Esophagus squamous epithelium (tissue), 5 donors: ENCODE measurements at places on chromosomes 16 and 17. TPM values are rescaled to one million over a fixed set of nuclear protein-coding genes. Genes with fewer than 3 reads are reported as not detected.
A peak's percentile ranks its signal among the peaks of the same experiment; 100 is the strongest.

CCDC102A gene
- 5.5 TPM for total RNA-seq

- DNase-seq, result no peak
Observed at GRCh38 chr17:82021900-82022309, 773 bp downstream of the CENPX start.

- no peak for DNase-seq
Observed at GRCh38 chr17:35542990-35543389, 5.5 kb upstream of the SLFN12L start.

DNA sequence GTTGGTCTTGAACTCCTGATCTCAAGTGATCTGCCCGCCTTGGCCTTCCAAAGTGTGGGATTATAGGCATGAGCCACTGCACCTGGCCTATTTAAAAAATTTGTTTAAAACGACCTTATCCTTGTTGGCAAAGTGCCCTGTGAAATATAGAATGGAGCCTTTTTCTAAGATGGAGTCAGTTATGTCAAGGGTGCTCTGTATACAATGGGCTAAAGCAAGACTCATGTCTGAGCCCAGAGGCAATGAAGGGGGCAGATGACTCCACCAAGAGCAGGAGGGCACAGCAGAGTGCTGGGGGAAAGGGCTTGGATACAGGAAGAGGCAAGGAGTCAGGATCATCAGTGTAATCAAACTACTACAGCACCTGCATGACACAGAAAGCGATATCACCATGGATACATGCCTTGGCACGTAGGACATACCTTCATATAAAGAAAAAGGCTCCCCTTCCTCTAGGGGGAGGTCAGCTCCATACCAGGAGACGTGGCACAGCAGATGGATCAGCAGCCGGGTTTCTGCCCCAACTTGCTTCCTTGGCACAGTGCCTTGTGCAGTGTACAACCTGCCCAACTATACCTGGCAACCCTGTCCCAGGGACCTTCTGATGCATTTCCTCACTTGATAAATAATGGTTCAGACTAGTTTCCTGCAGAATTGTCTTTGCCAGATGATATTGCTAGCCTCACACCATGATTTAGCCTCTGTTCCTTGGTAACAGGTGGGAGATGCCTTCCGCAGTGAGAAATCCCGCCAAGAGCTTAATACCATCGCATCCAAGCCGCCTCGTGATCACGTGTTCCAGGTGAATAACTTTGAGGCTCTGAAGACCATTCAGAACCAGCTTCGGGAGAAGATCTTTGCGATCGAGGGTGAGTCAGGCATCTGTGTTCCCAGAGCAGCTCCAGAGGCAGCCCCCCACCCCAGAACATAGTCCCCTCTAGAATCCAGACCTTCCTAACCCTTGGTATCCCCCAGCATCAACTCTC, 15.3 kb downstream of the ITGAM start:
- DNase-seq, result no peak

DNA sequence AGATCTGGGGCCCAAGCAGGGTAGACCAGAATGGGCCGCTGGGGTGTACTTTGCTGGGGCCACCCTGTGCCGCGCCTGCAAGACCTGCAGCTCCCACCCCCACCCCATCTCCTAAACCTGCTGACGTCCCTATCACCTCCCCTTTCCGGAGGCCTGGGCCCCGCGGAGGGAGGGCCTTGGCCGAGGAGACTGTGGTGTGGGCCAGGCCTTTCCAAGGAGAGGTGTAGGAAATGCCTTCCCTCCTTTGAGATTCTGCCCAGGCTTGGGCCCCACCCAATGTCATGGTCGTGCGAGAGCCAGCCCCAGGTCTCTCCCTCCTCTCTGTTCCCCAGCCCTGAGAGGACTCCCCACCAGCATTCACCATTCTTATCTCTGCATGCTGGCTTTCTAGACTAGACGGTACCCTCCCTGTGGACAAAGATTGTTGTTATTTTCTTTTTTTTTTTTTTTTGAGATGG, 3.9 kb upstream of the WFIKKN2 start:
- DNase-seq, result no peak

DNA sequence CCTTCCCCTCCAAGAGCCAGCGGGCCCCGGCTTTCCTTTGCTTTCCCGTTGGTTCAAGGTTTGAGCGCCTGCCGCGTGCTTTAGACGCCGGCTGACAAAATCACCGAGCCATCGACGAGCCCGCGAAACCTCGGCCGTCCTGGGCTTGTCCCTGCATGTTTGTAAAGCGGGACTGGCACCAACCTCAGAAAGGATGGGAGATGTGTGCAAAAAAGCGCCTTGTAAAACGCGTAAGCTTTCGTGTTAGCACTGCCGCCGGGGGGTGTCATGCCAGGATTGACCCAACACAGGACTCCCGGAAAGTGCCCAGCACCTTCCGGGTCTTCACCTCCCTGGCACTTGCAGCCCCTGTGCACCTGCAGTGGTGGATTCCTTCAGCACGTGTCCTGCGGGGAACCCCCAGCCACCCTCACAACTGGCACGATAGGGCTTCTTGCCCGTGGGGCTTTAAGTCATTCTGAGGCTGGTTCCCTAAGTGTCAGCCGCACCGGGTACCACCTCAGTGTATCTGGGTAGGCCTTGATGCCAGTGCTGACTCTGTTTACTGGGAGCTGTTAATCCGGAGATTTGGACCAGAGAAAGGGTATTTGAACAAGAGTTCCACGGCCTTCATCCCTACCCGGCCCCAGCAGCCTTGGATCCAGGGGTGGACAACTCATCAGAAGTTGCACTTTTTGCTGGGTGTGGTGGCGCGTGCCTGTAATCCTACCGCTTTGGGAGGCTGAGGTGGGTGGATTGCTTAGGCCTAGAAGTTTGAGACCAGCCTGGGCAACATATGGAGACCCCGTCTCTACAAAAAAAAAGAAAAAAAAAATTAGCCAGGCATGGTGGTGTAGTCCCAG, 817 bp downstream of the NDUFAF8 start:
- DNase-seq, result no peak

DNA sequence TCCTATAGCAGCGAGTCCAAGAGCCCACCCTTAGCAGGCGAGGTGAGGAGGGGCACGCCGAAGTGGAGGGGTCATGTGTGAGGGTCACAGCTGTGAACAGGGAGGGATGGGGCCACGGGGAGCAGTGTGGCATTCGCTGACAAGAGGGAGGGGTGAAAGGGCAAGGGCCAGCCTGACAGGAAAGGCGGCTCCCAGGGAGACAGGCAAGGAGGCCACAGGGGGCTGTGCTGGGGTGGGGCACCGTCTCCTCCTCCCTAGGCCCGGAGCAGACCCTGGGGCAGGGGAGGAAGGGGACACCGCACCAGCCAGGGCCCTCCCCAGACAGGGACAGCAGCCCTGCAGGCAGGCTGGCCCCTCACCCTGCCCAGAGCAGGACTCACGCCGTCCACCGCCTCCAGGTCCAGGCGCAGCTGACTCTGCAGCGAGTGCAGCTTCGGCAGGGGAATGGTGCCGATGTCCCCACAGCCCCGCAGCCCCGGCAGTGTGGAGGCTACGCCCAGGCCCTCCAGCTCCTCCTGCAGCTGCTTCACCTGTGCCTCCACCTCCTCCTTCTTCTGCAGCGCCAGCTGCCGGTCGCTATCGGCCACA, 15.1 kb downstream of the GNPTG start:
- no peak for DNase-seq

MYH2 gene
- not detected for total RNA-seq

DNA sequence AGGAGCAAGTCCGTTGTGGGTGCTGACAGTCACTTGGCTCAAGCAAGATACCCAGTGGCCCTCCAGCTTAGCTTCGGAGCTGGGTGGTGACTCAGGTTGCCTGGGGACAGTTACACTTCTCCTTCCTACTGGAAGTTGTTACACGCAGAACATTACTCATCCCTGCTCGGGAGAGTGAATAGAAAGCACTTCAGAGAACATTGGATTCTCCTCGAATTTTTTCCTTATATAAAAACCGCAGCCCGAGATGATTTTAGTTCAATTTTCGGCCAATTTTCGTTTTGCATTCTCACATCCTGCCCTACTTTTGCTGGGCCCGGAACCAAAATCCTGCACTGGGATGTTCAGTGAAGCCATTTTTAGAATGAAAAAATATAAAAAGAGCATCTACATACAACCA, 99.7 kb downstream of the ELAC2 start:
- no peak for DNase-seq

MEIOC gene
- under 0.01 TPM for total RNA-seq

GRCh38 chr16:12480286-12480685, 323.4 kb downstream of the CPPED1 start:
- DNase-seq, result no peak

C17orf100 gene
- total RNA-seq, result 1.5 TPM

COL1A1 gene
- 12.4 TPM for total RNA-seq

GRCh38 chr17:61487161-61487988, 35.2 kb downstream of the TBX4 start:
- no peak for DNase-seq

DNA sequence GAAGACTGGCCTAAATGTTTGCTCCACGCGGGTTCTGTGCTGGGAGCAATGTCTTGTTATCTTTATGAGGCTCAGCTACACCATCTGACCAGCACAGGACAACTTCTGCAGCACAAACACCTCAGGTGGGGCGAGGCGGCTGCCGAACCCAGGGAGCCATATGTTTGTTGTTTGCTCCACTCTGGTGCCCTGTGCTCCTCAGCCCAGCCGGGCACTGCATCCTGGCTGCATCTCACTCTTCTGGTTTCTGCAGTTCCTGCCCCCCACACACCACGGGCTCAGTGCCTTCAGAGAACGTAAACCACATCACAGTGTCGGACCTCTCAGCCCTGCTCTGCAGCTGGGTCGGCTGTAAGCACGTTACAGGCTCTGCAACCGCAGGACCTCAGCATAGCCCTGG, 32.4 kb downstream of the MXRA7 start:
- DNase-seq, result no peak

CASKIN1 gene
- not detected for total RNA-seq

HOXB6 gene
- total RNA-seq, result not detected

DNA sequence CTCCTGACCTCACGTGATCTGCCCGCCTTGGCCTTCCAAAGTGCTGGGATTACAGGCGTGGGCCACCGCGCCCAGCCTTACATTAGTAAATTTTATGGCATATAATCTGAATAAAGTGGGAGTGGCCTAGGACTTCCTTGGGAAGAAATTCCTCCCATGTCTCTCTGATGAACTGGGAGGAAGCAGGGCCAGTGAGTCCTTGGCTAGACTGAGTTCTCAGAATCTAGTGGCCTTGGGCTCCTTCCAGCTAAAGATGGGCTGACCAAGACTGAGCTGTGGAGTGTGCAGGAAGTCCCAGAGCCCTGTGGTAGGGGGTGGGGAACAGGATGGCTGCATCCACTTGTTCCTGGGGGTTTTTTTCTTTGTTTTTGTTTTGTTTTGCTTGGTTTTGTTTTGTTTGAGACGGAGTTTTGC, 10.0 kb upstream of the NAGLU start:
- no peak for DNase-seq

DNA sequence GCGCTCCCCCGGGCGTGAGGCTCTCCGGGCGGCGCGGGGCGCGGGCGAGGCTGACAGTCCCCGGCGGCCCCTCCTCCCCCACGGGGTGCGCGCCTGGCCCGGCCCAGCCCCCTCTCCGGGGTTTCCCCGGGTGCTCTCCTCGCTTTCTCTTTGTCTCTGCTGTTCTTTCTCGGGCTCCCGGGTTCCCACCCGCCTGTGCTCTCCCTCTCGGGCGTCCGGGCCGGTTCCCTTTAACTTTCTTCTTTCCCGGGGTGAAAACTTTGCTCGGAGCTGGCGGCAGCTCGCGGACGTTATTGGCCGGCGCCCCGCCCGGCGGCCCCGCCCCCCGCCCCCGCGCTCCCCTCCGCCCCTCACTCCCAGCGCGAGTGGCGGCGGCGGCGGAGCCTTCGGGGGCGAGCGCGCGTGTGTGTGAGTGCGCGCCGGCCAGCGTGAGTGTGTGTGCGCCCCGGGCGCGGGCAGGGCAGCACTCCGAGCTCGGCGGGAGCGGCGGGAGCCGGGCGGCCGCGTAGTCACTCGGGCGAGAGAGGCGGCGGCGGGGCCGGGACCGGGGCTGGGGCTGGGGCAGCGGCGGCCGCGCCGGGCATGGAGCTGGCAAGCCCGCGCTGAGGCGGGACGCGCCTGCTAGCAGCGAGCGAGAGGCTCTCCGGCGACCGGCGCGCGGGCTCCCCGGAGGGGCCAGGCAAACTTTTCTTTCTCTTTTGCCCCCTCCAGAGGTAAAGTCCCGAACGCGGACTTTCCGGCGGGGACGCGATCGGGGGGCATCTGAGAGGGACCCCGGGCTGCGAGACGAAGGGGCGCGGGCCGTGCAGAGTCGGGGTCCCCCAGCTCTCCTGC, at the start of gene NTN1:
Gene NTN1 (plus strand): TSS at position 353 of the 834 bp plus-strand sequence. CDS start 864 bp downstream, outside the sequence.
- no peak for DNase-seq

GRCh38 chr16:8047736-8048135, 542.6 kb downstream of the TMEM114 start:
- DNase-seq, result no peak

NFATC3 gene
- total RNA-seq, result 22.5 TPM

DNA sequence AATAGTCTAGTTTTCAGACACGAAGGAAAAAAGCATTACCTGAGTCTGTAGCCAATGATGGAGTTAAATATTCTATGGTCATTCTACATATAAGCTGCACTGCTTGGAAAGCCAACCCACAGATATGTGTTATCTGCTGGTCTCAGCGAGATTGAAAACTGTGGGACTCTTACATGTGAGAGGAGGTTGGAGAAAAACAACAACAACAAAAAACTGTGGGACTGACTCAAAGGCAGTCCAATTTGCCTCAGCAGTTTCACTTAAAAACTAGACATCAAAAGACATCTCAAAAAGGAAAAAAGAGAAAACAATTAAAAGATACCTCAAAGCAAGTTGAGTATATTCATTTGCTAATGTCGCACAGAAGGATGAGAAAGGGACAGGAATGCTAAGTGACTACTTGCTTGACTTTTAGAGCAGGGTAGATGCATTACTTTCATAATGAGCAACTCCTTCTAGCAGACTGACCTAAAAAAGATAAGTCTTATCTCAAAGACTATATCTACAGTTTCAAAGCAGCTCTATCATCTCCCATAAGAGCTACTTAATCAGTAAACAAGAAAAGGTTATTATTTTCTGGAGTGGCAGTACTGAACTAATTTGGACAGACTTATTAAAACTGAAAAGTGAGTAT, 35.5 kb upstream of the ITGA2B start:
- no peak for DNase-seq

GRCh38 chr16:68504066-68504465, 35.0 kb upstream of the ZFP90 start:
- DNase-seq, result no peak

RUNDC3A gene
- total RNA-seq, result 1.1 TPM

- no peak for DNase-seq
Observed at GRCh38 chr17:82007228-82007494, 15.5 kb downstream of the CENPX start.

ACSM2A gene
- total RNA-seq, result not detected

GLIS2 gene
- total RNA-seq, result 1.7 TPM

FOXN1 gene
- total RNA-seq, result 15.9 TPM

- peak; percentile 29 for DNase-seq
Observed at GRCh38 chr17:35244341-35245195, 1.7 kb downstream of the SLFN5 start.

RGS11 gene
- 3.9 TPM for total RNA-seq

DNA sequence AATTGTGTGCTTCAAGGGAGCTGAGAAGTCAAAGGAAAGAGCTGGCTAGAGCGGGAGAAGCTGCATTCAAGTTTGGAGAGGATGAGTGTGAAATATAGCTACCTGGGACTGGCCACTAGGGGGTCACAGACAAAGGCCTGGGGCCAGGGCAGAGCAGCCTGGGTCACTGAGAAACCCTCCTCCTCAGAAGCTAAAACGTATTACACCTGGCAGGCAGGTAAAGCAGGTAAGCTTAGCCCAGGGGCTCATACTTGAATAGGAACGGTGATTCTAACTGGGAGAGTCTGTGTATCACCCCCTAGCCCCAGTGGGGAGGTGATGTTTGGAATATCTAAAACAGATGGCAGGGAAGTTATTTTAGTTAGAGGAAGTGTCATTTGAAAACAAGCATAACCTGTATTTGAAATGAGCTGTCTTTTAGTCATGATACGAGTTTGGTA, 6.8 kb downstream of the KRT37 start:
- no peak for DNase-seq
